ENCODE measurements at places on chromosomes 3 and 15.

DNA sequence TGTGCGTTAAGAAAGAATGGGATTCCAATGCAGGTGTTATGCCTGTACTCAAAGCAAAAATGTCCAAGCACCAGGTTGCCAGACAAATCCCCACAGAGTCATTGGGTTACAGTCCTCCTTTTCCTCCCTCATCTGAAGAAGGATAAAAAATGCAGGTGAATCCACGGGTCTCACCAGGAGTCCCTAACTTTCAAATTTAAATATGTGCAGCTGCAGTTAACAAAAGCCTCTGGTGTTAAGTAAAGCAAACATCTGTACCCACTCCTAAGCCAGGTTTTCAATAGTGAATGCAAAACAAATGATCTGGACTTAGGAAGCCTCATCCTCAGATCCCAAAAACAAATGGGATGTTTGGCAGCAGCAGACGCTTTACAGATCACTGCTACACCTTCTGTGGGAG is 70.4 kb upstream of the SETMAR start:
- DNase-seq, result no peak

DNA sequence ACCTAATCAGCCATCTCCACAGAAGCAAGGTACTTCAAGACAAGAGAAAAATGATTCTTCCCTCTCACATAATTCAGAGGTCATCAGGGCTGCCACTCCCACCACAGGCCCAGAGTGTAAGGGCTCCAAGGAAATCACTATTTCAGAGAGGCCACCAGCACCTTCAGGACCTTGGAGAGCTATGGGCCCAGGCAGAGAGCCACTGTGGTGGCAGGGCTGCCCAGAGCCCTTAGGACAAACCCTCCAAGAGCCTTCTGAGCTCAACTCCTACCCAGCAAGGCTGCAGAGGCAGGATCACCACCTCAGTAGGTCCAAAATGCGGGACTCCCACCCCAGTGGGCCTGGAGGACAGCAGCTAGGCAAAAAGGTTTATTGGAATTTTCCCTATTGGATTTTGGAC is 17.9 kb upstream of the FAN1 start:
- DNase-seq, result no peak

DNA sequence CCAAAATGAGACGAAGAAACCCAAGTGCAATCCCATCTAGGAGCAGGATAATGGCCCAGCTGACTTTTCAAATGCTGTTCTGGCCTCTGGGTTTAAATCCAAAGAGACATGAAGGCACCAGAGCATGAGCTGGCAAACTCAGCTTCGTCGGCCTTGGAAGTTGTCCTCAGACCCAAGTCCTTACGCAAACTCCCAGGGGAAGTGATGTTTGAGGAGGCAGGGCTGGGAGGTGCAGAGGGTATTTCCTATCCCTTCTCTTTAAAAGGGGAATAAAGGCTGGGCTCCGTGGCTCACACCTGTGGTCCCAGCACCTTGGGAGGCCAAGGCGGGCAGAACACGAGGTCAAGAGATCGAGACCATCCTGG is 68.9 kb upstream of the HERC1 start:
- DNase-seq, result no peak

- no peak for DNase-seq
Measured at GRCh38 chr15:77632534-77633133, at the start of gene LINGO1. TSS of gene LINGO1 (minus strand) at chr15:77632912. CDS start at chr15:77632315, 597 bp downstream.

DNA sequence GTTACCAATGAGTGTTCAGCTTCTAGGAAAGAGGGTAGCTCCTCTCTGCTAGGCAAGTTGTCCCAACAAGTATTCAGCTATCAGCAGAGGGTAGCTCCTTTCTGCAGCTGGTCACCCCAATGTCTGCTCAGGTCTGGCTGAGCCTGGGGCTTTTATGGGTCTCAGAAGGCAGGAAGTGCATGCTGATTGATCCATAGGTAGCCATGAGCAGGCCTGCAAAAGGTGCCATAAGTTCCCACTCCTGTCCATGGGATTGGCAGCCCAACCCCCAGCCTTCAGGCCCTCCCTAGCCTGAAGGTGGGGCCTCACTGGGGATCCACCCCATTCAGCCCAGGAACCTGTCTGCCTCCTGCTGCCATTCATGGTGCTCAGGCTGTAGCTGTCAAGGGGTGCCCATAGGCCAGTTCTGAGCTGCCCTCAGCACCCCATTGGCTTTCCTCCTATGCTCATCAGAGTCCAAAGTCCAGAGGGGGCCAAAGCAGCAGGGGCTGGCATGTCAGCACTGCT is 34.6 kb upstream of the DNAJC13 start:
- no peak for DNase-seq

DNA sequence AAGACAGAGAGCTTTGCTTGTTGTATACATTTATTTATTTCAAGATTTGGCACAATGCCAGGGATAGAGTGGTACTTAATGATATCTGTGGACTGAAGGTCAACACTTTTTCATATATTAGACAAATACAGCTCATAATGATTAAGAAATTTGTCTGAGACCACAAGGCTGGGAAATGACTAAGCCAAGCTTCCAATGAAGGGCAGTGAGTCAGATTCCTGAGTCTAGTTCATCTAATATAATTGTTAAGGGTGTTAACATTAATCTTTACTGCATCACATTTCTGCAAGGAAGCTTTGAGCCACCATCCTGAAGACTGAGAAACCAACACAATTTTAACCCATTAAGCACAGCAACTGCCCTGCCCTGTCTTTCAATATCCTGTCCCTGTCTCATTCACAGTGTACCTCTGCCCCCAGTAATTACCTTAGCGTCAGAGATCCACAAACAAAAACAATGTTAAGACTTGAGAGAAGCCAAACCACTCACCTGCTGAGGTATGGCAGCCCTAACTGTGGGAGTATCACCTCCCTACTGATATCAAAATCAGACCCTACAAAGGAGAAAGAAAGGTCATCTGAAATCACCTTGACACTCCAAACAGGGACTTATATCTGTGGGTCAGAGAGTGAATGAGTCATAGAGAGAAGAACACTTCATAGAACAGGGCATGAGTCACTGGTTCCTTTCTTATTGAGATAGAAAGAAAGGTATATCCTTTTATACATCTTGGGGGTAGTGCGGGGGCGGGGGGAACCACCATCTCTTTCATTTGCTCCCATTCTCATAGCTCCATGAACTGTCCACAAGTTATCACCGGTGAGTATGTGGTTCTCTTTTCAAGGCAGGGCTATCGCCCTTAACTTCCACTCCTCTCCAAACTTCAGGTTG is 74.7 kb downstream of the MAGI1 start:
- DNase-seq, result peak; percentile 51

DNA sequence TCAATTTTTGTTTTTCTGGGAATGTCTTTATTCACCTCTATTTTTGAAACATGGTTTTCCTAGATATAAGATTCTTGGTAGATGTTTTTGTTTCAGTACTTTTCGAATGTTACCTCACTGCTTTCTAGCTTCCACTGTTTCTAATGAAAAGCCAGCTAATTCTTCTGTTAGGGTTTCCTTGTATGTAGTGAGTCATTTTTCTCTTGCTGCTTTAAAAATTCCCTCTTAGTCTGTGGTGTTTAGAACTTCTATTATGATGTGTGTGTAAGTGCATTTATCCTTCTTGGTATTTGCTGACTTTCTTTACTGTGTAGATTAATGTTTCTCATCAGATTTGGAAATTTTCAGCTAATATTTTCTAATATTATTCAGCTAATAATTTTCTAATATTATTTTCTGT is 151.1 kb upstream of the OSTN start:
- DNase-seq, result no peak

DNA sequence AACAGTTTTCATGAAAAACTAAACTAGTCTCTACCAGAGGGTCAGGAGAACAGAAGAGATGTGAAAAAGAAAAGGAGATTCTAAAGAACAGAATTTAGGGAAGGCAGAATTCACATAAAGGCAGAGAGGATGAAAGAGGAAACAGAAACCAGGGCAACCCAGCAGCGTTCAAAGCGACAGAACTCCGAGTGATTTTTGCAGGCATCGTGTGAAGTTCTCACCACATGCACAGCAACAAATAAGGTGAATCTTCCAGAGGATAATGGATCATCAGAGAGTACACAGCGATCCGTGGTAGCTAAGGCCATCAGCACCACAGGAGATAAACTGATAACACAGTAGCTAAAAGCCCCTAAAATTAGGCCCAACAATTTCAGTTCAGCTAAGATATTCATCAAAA is 250.8 kb upstream of the THBS1 start:
- DNase-seq, result no peak

- DNase-seq, result no peak
Measured at GRCh38 chr15:84789762-84790161, 27.4 kb upstream of the ALPK3 start.

DNA sequence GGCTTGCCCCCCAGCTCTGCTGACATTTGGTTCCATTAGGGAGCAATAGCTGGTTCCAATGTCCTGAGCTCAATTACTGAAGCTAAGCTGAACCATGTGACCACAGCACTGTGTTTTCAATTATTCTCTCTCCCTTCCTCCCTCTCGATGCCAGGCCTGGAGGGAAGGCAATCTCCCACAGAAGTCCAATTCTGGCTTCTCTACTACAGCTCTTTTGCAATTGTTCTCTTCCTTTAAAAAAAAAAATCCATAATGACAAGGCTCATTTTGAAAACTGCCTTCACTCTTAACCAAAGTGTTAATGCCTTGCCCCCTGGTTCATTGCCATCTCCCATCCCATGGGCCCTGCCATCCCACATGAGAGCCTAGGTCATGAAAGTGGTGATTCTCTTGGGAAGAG is 24.8 kb downstream of the IL16 start:
- DNase-seq, result no peak

DNA sequence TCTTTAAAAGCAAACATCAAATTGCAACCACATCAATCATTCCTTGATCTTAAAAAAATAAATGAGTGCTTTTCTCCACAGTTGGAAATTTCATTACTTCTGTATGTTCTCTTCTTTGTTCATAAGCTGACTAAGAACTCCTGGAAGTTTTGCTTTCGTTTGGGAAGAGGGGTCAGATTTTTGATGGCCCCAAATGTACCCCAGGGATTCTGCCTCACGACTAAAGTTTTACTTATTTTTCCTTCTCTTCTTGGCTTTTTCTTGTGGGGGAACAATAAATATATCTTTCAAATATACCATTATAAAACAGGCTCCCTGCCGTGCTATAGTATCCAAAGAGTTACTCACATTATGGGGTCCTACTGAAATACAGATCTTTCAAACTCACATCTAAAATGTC is 215.0 kb upstream of the CDIN1 start:
- no peak for DNase-seq
